Mesothelial cell of epicardium (in vitro differentiated cells): ENCODE measurements at places on chromosomes 2 and 18. TPM values are rescaled to one million over a fixed set of nuclear protein-coding genes. Genes with fewer than 3 reads are reported as not detected.

DNA sequence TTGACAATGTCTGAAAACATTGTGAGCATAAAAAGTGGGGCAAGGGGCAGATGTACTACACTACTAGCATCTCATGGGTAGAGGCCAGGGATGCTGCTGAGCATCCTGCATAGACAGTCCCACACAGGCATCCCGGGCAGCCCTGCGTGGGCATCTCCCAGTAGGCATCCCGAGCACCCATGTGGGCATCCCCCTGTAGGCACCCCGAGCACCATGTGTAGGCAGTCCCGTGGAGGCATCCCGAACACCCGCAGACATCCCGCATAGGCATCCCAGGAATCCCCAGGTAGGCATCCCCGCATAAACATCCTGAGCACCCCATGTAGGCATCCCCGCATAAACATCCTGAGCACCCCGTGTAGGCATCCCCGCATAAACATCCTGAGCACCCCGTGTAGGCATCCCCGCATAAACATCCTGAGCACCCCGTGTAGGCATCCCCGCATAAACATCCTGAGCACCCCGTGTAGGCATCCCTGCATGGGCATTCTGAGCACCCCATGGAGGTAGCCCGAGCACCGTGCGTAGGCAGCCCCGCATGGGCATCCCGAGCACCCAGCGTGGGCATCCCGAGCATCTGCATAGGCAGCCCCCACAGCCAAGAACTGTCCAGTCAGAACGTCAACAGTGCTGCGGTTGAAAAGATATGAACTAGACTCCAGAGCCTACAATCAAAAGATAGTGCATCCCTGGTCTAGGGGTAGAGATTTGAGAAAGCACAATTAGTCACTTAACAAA, 273.5 kb downstream of the NBAS start:
- no peak for DNase-seq
- H3K4me3 ChIP-seq = no peak overlapping the region
- H3K36me3 ChIP-seq = peaks cover 35% of the 10 kb centered on the region
- H3K27me3 ChIP-seq = no peaks in the 10 kb centered on the region

GRCh38 chr2:64881037-64881492, 108.1 kb upstream of the SLC1A4 start:
- DNase-seq = no peak
- no peak overlapping the region for H3K27ac ChIP-seq
- peaks cover 10% of the 10 kb centered on the region for H3K4me1 ChIP-seq

DNA sequence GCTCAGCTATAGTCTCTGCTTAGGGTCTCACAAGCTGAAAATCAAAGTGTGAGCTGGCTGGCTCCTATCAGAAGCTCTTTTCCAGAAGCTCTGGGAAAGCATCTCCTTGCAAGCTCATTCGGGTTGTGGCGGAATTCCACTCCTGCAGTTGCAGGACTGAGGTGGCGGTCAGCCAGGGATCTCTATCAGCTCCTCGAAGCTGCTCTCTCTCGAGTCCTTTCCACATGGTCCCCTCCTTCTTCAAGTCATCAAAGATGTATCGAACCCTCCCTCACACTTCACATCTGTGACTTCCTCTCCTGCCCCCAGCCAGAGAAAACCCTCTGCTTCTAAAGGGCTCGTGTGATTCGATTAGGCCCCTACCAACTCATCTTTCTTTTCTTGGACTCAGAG, 141.7 kb downstream of the ZFP36L2 start:
- no peak overlapping the region for H3K4me3 ChIP-seq
- H3K27me3 ChIP-seq = no peaks in the 10 kb centered on the region
- peak; percentile 57 for DNase-seq
- H3K4me1 ChIP-seq = peaks cover 68% of the 10 kb centered on the region
- H3K27ac ChIP-seq = peak overlapping the region; percentile 99

- no peak for DNase-seq
- H3K4me1 ChIP-seq = peaks cover 38% of the 10 kb centered on the region
- H3K27ac ChIP-seq = peak overlapping the region; percentile 2
- no peak overlapping the region for H3K4me3 ChIP-seq
- peaks cover 2% of the 10 kb centered on the region for H3K36me3 ChIP-seq
These were observed 63.9 kb downstream of the CCBE1 start for GRCh38 chr18:59633317-59633716.

PPP1R1C gene
- total RNA-seq = 5.8 to 6.8 TPM (median 6.3 TPM) in 3 replicates

GRCh38 chr2:780581-780980, 103.4 kb upstream of the TMEM18 start:
- no peak overlapping the region for H3K27ac ChIP-seq
- no peaks in the 10 kb centered on the region for H3K27me3 ChIP-seq
- no peaks in the 10 kb centered on the region for H3K36me3 ChIP-seq
- H3K4me3 ChIP-seq = no peak overlapping the region
- peaks cover 14% of the 10 kb centered on the region for H3K4me1 ChIP-seq

- H3K4me3 ChIP-seq = no peak overlapping the region
- no peaks in the 10 kb centered on the region for H3K36me3 ChIP-seq
- H3K27ac ChIP-seq = no peak overlapping the region
- no peak for DNase-seq
- H3K27me3 ChIP-seq = no peaks in the 10 kb centered on the region
- no peaks in the 10 kb centered on the region for H3K4me1 ChIP-seq
These were observed 945.8 kb upstream of the CRIM1 start for GRCh38 chr2:35409762-35410161.

OXER1 gene
- 6.9 to 7.5 TPM (median 7.2 TPM) in 3 replicates for total RNA-seq

STARD6 gene
- not detected in 3 replicates for total RNA-seq

DNA sequence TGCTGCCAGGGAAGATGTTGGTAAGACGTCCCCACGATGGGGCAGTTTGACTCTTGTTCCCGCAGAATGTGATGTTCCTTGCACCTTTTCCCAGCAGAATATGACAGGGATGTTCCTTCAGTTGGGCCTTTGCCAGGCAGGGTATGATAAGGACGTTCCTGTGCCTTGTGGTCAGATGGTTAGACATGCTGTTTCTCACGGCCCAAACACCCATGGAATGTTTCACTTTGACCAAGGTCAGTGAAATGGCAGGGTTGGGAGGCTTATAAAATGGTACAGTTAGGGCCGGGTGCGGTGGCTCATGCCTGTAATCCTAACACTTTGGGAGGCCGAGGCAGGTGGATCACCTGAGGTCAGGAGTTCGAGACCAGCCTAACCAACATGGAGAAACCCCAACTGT, 40.3 kb upstream of the YPEL5 start:
- peaks cover 27% of the 10 kb centered on the region for H3K27me3 ChIP-seq
- H3K36me3 ChIP-seq = no peaks in the 10 kb centered on the region
- H3K4me3 ChIP-seq = no peak overlapping the region
- H3K4me1 ChIP-seq = no peaks in the 10 kb centered on the region

GRCh38 chr2:127142663-127143630, 36.0 kb upstream of the BIN1 start:
- H3K27me3 ChIP-seq = no peaks in the 10 kb centered on the region
- peaks cover 8% of the 10 kb centered on the region for H3K4me1 ChIP-seq
- no peak overlapping the region for H3K4me3 ChIP-seq
- peaks cover 2% of the 10 kb centered on the region for H3K36me3 ChIP-seq

GRCh38 chr2:30261695-30262211, 30.4 kb downstream of the LBH start:
- no peak overlapping the region for H3K27ac ChIP-seq
- H3K36me3 ChIP-seq = peaks cover 26% of the 10 kb centered on the region

DNA sequence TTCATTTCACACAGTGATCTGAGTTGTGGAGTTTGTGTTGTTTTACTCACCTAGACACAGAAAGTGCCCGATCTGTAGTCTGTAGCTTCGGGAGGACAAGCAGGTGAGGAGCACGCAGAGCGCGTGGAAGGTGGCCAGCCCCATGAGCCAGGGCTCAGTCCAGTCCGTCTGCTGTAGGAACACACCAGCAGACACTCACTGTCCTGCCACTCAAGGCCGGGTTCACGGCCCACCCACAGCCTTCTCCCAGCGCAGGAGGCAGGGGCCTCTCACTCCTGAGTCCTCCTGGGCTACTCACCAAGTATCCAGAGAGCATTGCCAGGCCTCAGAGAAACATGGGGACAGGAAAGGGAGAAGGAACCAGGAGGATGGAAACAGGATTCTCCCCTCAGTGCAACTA, 1.7 kb downstream of the TMEM18 start:
- DNase-seq = no peak
- no peaks in the 10 kb centered on the region for H3K36me3 ChIP-seq
- H3K4me1 ChIP-seq = peaks cover 26% of the 10 kb centered on the region

- no peaks in the 10 kb centered on the region for H3K4me1 ChIP-seq
- H3K27ac ChIP-seq = no peak overlapping the region
- no peaks in the 10 kb centered on the region for H3K27me3 ChIP-seq
- DNase-seq = no peak
These were observed 34.6 kb downstream of the PREPL start for GRCh38 chr2:44326548-44327264.

DNA sequence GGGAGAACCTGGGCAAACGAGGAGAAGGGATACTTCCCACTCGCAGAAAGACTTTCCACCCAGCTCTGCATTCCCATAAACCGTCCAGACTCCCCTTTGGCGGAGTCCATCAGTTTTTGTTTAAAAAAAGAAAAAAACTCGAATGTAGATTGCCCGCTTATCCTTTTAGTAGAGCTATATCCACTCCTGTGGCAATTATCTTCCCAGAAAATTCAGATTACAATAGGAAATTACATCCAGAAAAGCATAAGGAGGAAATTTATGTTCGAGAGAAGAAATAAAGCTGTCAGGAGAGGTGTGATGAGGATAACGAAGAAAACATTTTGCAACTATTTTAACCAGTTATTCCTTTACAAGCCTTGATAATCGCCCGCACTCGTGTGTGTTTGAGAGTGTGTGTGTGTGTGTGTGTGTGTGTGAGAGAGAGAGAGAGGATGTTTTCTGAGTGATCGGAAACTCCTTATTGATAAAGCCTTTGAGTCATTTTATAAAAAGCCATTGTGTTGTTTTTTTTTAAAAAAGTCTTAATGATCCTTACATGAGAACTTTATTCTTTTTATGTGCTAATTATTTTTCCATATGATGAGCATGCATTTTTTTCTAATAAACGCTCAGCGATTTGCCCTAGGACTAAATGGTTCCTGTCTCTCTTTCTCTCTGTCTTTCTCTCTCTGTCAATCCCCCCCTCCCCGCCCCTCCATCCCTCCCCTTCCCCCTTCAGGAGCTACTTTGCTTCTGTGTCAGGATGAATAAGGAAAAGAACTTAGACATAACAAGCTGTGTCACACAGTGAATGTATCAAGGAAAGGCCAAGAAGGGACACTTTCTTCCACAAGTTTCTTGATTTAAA, 1.1 kb upstream of the PPP3R1 start:
- no peak for DNase-seq
- H3K27ac ChIP-seq = peak overlapping the region; percentile 99
- H3K4me3 ChIP-seq = peak overlapping the region; percentile 95

- DNase-seq = no peak
- no peaks in the 10 kb centered on the region for H3K36me3 ChIP-seq
- peaks cover 78% of the 10 kb centered on the region for H3K27me3 ChIP-seq
- no peak overlapping the region for H3K27ac ChIP-seq
- H3K4me3 ChIP-seq = no peak overlapping the region
These were observed 11.4 kb downstream of the CDK5R2 start for GRCh38 chr2:218970894-218971293.

GRCh38 chr18:35875566-35875965, 96.9 kb upstream of the RMP24 start:
- no peaks in the 10 kb centered on the region for H3K27me3 ChIP-seq
- no peak overlapping the region for H3K27ac ChIP-seq
- H3K4me1 ChIP-seq = peaks cover 14% of the 10 kb centered on the region

DNA sequence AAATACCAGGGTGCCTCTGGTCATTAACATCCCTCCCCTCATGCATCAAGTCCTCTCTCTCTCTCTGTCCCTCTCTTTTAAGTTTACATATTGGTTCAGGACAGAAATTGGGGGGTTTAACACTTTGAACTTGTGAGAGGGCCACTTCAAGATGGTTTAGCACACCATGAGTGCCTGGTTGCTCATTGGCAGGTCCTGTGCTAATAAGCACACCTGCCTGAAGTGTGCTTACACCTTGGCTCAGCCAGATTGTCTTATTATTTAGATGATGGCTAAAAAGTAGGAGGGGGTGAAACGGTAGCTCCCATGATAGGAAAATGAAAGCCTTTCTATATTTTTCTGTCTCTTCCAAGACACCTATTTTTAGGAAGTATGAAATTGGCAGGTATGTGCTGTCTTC, 205.8 kb downstream of the ARL6IP6 start:
- no peak for DNase-seq
- no peaks in the 10 kb centered on the region for H3K36me3 ChIP-seq
- H3K4me3 ChIP-seq = no peak overlapping the region
- H3K27ac ChIP-seq = no peak overlapping the region

ITSN2 gene
- 19.6 to 21.7 TPM (median 21.6 TPM) in 3 replicates for total RNA-seq

CYS1 gene
- 1.3 to 1.4 TPM (median 1.3 TPM) in 3 replicates for total RNA-seq

CXCR2 gene
- total RNA-seq = 0.31 to 0.83 TPM (median 0.32 TPM) in 3 replicates

- no peaks in the 10 kb centered on the region for H3K27me3 ChIP-seq
- peaks cover 5% of the 10 kb centered on the region for H3K36me3 ChIP-seq
- H3K4me1 ChIP-seq = peaks cover 32% of the 10 kb centered on the region
- H3K27ac ChIP-seq = no peak overlapping the region
- DNase-seq = no peak
These were observed 26.4 kb downstream of the ZNF516 start for GRCh38 chr18:76468345-76469304.

- H3K4me1 ChIP-seq = no peaks in the 10 kb centered on the region
- no peak overlapping the region for H3K27ac ChIP-seq
- H3K36me3 ChIP-seq = no peaks in the 10 kb centered on the region
- no peaks in the 10 kb centered on the region for H3K27me3 ChIP-seq
- no peak overlapping the region for H3K4me3 ChIP-seq
These were observed 95.0 kb downstream of the EPC2 start for GRCh38 chr2:148739454-148740105.

DNA sequence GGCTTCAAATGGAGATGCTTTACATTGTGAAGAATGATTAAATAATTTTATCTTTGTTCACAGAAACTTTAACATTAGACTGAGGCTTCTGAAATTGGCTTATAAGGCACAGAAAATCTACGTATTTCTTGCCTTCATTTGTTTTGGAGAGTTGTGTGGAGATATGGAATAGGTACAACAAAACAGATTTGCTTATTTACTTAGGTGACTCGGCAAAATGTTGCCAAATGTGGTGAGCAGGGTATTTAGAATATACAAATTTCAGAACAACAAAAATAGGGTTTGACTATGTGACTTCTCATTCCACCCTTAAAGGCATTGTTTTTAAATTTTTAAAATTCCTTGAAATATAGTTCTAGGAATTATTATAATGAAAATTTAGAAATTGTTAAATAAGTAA, 134.2 kb downstream of the KCNJ3 start:
- H3K27me3 ChIP-seq = no peaks in the 10 kb centered on the region
- H3K36me3 ChIP-seq = no peaks in the 10 kb centered on the region
- peaks cover 4% of the 10 kb centered on the region for H3K4me1 ChIP-seq
- no peak for DNase-seq

GRCh38 chr2:236571145-236571544, 1.5 kb downstream of the ACKR3 start:
- H3K4me1 ChIP-seq = peaks cover 84% of the 10 kb centered on the region
- H3K27me3 ChIP-seq = no peaks in the 10 kb centered on the region
- peak overlapping the region; percentile 82 for H3K4me3 ChIP-seq
- DNase-seq = no peak

- peaks cover 3% of the 10 kb centered on the region for H3K4me1 ChIP-seq
- peaks cover 3% of the 10 kb centered on the region for H3K27me3 ChIP-seq
- DNase-seq = no peak
- no peak overlapping the region for H3K27ac ChIP-seq
- H3K36me3 ChIP-seq = no peaks in the 10 kb centered on the region
These were observed 43.0 kb downstream of the SERPINB7 start for GRCh38 chr18:63818212-63818611.
